ENCODE measurements at places on chromosomes 12 and 14.

- DNase-seq, result no peak
These were observed 78.9 kb upstream of the RESF1 start for GRCh38 chr12:31880340-31880739.

- no peak for DNase-seq
These were observed 156.3 kb upstream of the PDE3A start for GRCh38 chr12:20211981-20212421.

DNA sequence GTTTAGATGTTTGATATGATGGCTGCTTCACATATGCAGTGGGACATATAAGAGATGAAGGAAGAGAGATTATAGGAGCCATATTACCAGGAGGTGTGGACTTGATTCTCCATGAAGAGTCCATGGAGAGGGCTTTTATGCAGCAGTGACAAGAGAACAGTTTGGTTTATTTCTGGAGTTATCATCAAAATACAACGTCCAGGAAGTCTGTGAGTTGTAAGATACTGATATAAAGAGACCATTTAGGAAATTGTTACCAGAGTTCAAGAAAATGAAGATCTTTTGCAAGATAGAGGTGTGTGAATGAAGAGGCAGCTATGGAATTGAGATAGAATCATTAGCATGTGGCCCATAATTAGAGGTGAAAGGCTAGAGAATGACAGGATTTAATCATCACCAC lies 431.7 kb downstream of the NPAS3 start:
- DNase-seq, result no peak

GRCh38 chr14:100530270-100531072 lies 56.7 kb downstream of the BEGAIN start:
- no peak for DNase-seq

DNA sequence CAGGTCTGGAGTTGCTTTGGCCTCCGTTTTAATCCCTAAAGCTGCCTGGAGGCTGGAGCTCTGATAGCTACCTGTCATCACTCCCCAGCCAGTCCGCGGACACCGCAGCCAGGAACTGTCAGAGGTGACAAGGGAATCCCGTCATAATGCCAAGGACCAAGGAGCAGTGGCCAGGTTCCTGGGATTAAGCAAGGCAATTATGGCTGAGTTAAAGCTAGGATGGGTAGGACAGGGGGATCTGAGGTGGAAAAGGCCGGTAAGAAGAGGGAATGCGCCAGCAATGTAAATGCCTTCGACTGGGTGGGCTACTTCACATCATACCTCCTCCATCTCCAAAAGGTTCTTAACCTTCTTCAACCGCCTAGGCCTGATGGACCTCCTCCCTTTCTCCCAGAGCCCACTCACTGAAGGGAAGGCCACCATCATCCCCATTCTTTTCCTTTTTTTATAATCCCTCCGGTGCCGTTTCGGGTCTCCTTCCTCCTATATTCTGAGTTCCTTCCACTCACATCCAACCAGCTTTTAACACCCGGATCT lies 1.9 kb downstream of the PPP1R3E start:
- DNase-seq, result no peak

DNA sequence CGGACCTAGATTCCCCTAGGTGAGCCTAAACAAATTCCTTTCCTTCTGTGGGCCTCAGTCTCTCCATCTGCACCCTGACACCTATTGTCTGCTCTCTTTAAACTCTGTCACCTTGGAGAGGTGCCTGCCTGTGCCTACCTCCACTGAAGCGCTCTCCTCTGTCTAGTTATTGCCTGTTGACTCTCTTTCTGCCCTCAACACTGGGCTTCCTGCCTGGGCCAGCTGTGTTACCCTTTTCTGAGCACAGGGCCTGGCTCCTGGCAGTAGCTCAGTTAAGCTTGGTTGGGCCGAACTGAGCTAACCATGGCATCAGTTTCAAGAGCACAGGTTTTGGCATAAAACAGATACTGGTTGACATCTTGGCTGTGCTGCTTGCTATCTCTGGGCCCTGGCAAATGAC lies 43.5 kb downstream of the PRMT8 start:
- DNase-seq, result no peak

GRCh38 chr12:104490186-104490585 lies 33.4 kb downstream of the CHST11 start:
- DNase-seq, result no peak

DNA sequence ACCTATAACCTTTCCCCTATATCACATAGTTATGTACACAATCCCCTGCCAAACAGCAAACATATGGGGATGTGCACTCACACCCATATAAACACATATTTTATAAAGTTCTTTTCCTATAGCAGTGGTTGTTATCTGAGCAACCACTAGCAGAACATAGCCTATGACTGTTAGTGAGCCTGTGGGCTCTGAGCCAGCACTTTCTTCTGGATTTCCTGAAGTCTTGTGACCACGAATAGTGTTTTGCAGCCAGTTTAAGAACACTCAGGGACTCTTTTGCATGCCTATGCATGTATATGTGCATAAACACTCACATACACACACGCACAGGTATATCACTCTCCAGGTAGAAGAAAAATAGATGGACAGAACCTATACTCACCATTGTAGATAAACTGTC lies 17.1 kb downstream of the TESPA1 start:
- no peak for DNase-seq

- DNase-seq, result no peak
These were observed at the start of gene GPR68 for GRCh38 chr14:91244501-91244901. GPR68 (minus strand) TSS chr14:91244704; CDS start chr14:91235050, 9,654 bp downstream.

GRCh38 chr12:49264466-49264872 lies 413 bp upstream of the TUBA1C start:
- DNase-seq, result no peak

- DNase-seq, result no peak
These were observed 28.2 kb upstream of the RPLP0 start for GRCh38 chr12:120229071-120229486.

GRCh38 chr12:44663291-44663690 lies 212.8 kb downstream of the NELL2 start:
- DNase-seq, result no peak

Data from nucleus accumbens (tissue), 56 donors.